ENCODE measurements at places on chromosomes 7 and 10. TPM values are rescaled to one million over a fixed set of nuclear protein-coding genes. Genes with fewer than 3 reads are reported as not detected.

The COL1A2 gene
- 116 TPM for total RNA-seq

The GRM3 gene
- not detected for total RNA-seq

The TMEM178B gene
- 0.39 TPM for total RNA-seq

The ACSM6 gene
- total RNA-seq: not detected

DNA sequence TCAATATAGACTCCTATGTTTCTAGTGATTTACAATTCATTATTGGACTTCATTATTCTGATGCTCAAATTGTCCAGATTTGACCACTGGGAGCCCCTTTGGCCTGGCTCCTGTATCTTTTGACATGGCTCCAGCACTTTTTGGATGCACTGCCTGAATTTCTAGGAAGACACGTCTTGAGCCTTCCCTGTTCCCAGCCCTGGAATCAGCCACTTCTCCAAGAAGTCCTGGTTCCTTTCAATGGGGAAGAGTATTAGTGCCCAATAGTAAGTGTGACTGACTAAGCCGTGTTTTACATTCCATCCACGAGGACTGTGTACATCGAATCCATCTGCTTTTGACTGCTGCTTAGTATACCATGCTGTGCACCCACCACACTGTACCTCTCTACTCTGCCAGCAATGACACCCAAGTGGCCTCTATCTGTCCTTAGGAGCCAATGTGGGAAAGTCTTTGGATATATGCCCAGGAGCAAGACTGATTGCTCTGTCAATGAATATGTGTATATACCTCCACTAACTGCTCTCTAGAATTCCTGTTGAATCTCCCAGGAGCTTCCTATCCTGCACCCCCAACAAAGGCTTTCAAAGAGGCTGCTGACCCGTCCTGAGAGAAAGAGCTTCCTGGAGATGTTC, 23.2 kb upstream of the NPFFR1 start:
- no peak for DNase-seq

- DNase-seq: no peak
These were observed 25.9 kb downstream of the STEAP4 start for GRCh38 chr7:88280801-88281200.

DNA sequence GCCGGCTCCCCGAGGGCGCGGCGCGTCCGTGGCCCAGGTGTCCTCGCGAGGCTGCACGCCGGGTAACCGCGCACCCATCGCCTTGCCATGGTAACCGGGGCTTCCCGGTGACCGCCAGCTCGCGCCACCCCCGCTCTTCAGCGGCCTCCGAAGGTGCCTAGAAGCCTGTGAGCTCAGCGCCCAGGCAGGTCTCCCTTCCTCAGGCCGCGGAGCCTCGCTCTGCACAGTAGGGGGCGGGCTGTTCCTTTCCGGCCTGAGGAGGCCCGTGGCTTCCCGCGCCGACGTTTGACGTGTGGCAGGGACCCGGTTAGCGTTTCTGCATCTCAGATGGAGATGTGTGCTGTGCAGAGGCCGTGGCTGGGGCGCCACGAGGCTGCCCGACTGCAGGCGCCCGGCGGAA, 117.1 kb downstream of the DYNC2I1 start:
- DNase-seq: peak; percentile 51

DNA sequence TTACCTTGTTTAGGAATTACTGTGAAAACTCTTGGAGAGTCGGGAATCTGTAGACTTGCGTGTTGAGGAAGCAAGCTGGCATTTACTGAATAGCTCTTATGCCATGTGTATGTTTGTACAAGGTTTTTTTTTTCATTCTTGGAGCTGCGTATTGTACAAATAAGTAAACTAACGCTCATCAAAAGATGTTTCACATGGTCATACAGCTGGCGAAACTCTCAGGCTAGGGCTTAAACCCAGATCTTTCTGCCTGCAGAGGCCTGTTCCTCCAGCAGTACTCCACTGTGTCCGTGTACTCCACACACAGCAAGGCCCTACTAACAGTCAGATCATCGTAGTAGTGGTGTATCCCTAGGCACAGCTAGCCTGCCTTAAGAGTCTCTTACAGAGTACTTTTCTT, 7.4 kb downstream of the EDRF1 start:
- DNase-seq: no peak

All from cardiac muscle cell (in vitro differentiated cells and primary cell).